Cortex of kidney (tissue), 1 donor: ENCODE measurements at places on chromosomes 1 and 21.

- DNase-seq, result no peak
Observed at GRCh38 chr1:100875228-100875627, 19.4 kb downstream of the EXTL2 start.

DNA sequence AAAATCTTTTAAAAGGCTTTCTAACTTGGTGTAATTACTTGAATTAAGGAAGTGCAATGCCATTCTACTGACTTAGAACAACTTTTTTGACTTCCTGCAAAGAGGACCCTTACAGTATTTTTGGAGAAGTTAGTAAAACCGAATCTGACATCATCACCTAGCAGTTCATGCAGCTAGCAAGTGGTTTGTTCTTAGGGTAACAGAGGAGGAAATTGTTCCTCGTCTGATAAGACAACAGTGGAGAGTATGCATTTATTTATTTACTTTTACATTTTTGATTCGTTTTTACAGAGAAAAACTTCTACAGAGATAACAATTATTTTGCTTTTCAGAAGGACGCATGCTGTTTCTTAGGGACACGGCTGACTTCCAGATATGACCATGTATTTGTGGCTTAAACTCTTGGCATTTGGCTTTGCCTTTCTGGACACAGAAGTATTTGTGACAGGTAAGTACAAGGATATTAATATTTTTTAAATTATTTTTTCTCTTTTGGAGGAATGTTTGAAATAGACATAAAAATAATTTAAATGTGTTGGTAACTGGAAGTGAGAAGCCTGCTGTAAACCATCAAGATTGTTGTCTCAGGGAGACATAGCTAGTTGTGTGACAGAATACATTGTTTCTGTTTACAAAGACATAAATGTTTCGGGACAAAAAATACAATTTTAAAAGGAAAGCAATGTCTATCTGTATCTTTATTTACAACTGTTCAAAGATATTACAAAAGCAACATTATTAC, at the start of gene PTPRC:
PTPRC (plus strand) TSS at position 147 of the 742 bp plus-strand sequence; CDS start at position 376, 229 bp downstream.
- DNase-seq, result no peak

DNA sequence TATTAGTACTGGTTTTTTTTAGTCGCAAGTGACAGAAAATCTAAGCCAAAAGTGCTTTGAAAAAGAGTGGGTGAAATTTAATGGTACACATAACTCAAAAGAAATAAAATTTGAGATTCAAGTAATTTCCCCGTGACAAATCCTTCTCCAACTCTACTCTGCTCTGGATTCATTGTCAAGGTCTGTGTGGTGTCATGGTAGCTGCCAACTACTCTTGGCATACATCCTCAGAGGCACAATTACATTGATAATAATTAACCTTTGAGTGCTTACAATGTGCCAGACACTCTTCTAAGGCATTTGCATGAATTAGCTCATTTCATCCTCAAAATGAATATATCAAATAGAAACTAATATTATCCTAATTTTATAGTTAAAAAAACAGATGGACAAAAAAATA, 1153.9 kb upstream of the NCAM2 start:
- no peak for DNase-seq

GRCh38 chr1:108717774-108718316, 5.1 kb downstream of the FNDC7 start:
- no peak for DNase-seq

GRCh38 chr21:33522953-33523349, 19.0 kb downstream of the GART start:
- no peak for DNase-seq

- DNase-seq, result no peak
Observed at GRCh38 chr1:218315638-218316037, 29.5 kb upstream of the TGFB2 start.

DNA sequence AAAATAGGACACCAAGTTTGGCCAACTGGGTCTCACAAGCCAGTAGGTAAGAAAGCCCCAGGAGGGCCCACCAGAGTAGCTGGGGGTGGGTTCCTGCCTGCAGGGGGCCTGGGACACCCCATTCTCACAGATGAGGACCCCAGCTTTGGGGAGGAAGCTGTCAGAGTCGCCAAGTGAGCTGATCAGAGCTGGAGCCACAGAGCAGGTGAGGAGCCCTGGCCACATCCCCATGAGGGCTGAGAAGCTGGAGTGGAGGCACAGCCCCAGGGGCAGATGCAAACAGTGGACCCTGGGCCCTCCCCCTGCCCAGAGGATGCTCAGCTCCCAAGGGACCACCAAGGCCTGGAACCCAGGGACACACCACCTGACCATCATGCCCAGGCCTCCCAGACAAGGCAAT, 8.6 kb upstream of the ZNF670 start:
- no peak for DNase-seq

DNA sequence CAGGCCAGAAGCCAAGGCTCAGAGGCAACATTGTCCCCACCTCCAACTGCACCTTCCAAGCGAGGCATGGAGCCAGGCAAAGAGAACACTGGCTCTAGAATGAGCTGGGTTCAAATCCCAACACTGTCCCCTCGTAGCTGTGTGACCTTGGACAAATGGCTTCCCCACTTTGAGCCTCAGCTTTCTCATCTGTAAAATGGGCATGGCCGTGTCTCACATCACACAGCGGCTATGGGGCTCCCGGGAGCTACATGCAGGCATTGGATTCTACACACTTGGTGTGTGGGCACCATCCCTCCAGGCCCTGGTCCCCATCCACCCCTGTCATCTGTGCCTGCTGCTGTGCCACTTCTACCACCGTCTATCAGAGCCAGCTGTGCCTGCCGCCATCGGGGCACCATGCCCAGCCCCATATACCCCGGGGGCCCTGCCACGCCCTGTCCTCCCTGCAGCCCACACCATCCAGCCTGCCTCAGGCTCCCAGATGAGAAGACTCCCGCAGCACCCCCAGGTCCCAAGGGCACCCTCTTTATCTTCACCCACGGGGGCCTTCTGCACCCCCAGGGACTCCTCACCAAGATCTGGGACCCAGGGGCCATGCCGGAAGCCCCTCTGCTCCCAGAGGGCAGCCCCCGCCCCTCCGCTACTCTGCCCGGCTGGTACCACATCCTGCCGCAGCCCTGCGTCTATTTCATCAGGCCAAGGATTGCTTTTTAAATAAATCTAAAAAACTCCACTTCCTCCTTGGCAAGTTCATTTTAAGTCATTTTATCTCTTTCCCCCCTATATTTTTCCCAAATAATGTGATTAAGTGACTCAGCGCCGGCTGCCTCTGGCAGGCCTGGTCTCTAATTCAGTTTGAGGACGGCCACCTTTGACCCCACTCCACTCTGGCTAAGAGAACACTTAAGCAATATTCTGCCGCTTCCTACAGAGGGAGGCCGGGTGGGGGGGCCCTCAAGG, 107.8 kb upstream of the TARDBP start:
- DNase-seq, result no peak

- DNase-seq, result no peak
Observed at GRCh38 chr1:116825207-116825719, 71.0 kb downstream of the CD2 start.

GRCh38 chr21:43283136-43283924, 114.5 kb downstream of the CRYAA start:
- DNase-seq, result no peak

DNA sequence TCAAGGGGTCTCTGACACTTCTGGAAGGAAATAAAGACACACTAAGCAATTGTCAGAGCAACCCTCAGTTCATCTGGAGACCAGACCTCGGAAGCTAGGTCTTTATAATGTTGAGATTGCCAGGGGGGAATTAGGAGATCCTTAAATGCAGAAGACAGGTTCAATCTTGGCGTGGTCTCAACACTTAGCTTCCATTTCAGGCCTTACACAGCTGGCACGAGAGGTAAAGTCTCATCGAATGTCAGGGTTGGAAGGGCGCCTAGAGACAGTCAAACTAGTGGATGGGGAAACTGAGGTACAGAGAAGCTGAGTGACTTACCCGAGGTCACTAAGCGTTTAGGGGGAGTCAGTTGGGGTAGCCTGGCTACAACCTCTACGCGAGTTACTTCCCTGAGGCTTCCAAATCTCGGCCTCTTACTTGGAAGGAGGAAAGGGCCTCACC, 562 bp upstream of the EPB41 start:
- no peak for DNase-seq

GRCh38 chr21:38227401-38227800, 29.4 kb upstream of the KCNJ15 start:
- DNase-seq, result no peak

- no peak for DNase-seq
Observed at GRCh38 chr1:172142324-172142723, 278.2 kb upstream of the C1orf105 start.
